ENCODE measurements at places on chromosomes 3 and 15. TPM values are rescaled to one million over a fixed set of nuclear protein-coding genes. Genes with fewer than 3 reads are reported as not detected.

DNA sequence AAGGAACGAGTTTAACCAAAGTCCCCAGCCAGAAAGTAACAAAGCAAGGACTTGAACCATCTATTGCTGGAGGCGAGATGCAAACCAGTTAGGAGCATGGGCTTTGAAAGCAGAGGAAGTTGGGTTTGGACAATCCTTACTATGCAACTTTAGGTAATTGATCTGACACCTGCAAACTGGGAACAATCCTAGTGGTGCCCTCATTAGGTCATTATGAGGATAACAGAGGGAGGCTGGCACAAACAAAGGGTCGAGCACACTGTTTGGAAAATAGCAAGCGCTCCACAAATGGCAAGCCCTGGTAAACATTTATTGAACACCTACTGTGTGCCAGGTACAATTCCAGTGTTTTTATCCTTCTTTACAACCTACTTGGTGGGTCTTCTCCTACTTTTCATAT lies 45.6 kb downstream of the WNT5A start:
- no peak for DNase-seq

DNA sequence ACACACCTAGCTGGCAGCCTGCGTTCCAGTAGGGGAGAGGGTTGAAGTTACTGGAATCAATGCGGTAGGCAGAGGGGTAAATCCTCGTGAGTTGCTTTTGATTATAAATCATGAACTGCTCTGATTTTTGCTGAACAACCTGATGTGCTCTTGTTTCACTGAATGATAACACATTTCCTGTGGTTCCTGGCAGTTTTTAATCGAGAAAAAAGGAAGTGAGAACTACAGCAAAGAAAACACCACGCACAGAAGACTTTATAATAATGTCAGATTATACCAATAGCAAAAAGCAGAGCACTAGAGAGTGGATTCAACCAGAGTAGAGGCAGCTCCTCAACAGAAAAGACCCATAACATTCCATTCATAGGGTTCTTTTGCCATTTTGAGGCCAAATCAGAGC lies 200.8 kb upstream of the STRIT1 start:
- DNase-seq, result no peak

DNA sequence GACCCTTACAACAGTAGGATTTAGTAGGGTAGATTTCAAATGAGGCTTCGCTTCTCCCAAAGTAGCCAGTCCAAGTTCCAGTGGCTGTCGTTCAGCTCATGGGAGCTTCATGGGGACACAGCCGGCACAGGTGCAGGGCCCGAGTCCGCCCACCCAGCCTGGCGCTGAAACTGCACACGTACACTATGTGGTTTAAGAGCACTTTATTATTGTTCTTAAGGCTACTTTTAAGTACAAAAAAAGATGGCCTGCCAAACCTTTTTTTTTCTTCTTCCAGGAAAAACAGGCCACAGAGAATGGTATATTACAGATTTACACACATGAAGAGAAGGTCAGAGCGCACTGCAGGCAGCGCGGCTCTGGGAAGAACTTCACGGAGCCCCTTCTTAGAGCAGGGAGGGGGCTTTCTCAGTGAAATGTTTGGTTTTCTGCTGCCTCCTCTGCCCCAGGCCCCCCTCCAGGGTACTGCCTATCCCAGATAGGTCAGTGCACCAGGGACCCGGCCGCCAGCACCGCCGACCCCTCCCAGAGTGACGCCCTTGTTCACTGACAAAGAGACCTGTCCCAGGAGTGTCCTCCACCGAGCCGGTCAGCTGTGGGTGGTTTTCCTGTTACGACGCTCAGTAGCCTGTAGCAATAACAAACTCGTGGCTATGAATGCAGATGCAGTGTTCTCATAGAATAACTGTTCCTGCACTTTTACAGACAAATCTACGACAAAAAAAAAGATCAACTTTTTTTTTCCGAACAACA lies 87.7 kb downstream of the VGLL4 start:
- no peak for DNase-seq

DNA sequence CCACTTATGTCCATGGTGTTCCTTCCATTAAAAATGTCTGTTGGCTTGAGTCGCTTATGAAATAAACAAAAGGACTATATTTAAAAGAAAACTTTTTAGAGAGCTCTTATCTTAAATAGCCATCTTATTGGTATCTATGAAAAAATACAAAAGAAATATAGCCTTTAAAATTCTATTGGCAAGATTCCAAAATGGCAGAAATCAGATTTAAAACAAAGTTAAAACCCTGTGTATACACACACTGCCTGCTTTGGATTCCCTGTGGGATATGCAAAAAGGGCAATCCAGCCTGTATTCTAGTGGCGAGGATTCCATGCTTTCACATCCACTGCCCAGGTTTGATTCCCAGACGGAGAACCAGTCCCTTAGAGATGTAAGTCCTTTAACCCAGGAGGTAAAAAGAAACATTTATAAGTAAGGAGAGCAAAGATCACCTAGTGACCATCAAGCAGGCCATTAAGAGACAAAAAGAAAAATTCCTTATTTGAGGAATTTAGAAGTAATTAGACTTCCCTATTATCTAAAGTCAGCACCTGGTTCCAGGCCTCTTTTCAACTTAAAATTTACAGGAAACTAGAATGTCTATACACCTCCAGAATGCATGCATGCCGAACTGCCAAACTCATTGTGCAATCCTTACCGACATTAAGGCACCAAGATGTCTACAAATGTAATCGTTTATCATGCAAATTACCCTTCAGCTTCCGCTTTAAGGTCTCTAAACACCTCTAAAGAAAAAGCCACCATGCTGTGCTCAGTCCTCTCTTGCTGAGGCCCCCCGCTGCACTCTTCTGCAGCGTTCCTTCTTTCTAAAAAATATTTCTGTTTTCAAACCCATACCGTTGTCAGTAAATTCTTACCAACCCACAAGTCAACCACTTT lies 69.6 kb upstream of the STRIT1 start:
- DNase-seq, result no peak

The FETUB gene
- not detected for total RNA-seq

The FBXW12 gene
- total RNA-seq, result not detected

The PAQR5 gene
- total RNA-seq, result 1.4 TPM

The TMEM212 gene
- not detected for total RNA-seq
